IMR-90 (cell line): ENCODE measurements at places on chromosomes 16 and 17.
A peak's percentile ranks its signal among the peaks of the same experiment; 100 is the strongest.

DNA sequence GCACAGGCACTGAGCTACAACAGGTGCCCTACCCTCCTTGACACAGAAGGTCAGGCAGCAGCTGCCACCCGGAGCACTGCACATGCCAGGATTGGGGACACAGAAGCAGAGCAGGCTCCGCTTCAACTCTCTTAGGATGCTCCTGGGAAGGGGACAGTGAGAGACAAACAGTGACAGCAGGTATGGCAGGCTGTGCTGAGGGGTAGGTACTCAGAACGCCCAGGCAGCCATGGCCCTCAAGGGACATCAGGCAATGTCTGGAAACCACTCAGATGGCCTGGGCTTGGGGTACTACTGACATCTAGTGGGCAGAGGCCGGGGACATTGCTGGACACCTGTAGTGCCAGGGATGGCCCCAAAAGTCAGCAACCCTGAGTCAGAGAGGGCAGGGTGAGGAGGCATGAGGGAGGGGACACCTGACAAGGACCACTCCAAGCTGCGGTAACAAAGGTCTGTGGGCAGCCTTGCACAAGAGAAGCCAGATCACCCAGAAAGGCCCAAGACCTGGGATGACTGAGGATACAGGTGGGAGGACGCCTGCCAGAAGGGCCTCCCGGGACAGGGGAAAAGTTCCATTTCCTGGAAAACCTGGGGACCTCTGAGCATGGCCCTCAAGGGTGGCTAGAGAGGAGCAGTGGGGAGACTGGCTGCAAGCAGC is 21.2 kb downstream of the PEMT start:
- peak; percentile 13 for DNase-seq

DNA sequence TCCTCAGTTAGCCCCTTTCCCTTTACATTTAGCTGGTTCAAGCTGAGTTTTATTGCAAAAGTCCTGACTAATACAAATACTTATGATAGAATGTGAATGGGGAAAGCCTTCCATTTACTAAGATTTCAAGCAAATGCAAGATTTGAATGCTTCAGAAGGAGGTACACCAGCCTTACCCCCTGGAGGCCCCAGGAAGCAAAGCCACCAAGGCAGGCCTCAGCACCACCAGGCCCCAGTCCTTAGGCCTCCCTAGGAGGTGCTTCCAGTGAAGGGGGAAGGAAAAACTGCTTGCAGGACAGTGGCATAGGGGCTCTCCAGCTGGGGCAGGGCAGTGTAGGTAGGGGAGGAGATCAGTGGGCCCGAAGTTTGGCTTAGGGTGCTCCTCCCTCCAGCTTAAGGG is 7.3 kb upstream of the PRPSAP2 start:
- no peak for DNase-seq

GRCh38 chr16:49693445-49693844 is 162.5 kb downstream of the ZNF423 start:
- no peak for DNase-seq

DNA sequence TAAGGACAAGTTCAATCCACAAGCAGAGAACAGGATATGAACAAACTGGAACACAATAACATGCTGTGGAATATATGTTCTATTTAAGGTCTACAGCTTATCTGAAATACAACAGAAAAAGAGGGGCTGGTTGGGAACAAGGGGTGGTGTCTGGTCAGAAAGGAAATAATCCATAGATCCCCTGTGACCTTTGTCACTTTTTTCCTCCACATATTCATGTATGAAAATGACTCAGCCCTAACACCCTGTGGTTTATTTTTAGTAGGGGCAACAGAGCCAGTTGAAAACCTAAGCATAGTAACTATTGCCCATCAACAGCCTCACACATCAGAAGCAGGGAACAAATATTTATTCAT is 12.3 kb upstream of the SPAG9 start:
- no peak for DNase-seq

- no peak for DNase-seq
Observed at GRCh38 chr16:23293016-23293415, 9.1 kb upstream of the SCNN1B start.

DNA sequence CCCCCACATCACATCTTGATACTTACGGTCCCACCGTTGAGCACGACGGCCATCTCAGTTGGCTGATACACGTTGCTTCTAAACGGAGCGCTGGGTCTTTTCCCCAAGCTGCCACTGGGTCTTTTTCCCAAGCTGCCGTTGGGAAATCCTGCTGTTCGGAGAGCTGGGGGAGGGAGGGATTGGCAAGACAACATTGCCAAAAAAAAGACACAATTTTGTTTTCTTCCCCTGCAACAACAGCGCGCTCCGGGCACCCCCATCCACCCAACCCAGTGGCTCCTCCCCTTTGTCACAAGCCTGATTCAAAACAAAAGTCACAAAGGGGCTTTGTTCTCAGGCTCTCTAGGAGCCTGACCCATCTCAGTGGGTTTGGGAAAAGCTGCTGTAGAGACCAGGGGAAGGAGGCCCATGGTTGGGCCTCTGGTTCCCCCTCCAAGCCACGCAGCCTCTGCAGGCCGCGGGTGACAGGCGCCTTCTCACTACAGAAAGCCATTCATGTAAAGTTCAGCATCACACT is 22.8 kb downstream of the GPRC5B start:
- DNase-seq: no peak

DNA sequence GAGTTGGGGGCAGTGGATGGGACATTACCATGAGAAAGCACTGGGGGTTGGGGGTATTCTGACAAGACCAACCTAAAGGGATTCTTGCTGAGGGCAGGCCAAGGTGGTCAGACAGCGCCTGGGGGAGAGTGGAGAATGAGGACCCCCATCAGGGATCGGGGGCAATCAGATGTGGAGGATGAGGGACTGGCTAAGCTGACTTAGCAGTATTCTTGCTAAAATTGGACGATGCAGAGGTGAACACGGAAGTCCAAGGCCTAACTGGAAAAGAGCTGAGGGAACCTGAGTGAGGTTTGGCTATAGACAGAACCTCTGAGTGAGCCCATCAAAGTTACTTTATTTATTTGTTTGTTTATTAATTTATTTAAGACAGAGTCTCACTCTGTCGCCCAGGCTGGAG is 9.2 kb downstream of the QPRT start:
- DNase-seq: no peak

GRCh38 chr17:67632141-67632540 is 85.6 kb upstream of the NOL11 start:
- DNase-seq: no peak

DNA sequence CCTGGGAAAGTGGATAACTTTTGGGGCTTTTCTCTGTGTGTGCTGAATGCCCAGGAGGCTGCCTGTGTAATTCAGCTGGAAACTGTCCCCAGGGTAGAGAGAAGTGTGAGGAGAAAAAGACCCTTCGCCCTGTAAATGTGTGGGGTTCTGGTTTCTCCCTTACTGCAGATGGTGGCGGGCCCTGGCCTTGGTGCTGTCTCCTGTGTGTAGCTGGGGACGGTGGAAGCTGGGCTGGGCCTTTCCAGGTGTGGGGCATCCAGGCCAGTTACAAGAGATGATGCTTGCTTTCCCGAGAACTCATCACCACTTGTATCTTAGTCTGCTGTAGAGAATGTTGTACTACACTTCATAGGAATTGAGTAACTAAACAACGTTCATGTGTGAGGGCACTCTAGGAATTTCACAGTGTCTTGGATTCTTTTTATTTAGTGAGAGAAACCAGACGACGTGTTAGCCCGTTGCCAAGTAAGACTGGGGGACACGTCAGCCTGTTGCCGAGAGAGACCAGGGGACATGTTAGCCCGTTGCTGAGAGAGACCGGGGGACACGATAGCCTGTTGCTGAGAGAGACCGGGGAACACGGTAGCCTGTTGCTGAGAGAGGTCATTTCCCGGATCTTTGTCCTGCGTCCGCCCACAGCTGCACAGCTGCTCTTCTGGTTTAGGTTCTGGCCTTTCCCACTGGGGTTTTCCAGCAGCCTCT is 43.1 kb downstream of the TBCD start:
- DNase-seq: peak; percentile 20

GRCh38 chr17:63956296-63956920 is 16.3 kb downstream of the SCN4A start:
- DNase-seq: peak; percentile 74

DNA sequence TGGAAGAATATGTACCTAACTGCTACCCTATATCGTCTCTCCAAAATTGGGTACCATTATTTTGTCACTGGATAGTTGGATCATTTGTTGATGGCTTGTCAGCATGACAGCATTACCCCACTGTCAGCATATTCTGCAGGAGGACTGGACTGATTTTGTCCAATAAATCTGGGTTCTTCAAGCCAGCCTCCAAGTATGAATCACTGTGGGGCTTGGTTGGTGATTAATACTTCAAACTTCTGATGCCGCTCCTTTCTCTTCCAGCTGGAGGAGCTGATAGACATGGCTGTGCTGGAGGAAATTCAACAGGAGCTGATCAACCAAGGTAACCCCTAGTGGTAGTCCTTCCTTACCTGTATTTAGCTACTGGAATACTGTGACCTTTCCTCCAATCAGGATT is 2.5 kb downstream of the RPAIN start:
- peak; percentile 83 for DNase-seq

DNA sequence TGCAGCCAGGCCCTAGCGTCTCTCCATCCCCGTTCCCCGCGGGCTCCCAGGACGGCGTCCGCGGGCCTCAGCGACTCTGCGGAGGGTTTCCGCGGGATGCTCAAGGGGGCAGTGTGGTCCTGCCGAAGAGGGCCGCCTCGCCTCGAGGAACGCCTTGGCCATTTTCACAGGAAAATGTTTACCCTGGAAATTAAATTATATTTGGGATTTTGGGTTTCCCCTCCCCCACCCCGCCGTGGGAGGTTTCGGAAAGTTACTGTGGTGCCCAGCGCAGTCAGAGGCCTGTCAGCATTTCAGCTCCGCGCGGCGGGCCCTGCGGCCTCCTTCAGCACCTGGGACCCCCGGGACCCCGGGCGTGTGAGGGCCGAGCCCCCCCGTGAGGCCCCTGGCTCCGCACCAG is 94.5 kb downstream of the PCTP start:
- peak; percentile 20 for DNase-seq

- no peak for DNase-seq
Observed at GRCh38 chr16:9763505-9763904, 418.7 kb downstream of the GRIN2A start.

GRCh38 chr17:43915559-43915958 is 8.2 kb upstream of the MPP2 start:
- DNase-seq: peak; percentile 22

- peak; percentile 19 for DNase-seq
Observed at GRCh38 chr17:30477774-30478115, 537 bp downstream of the GOSR1 start.

DNA sequence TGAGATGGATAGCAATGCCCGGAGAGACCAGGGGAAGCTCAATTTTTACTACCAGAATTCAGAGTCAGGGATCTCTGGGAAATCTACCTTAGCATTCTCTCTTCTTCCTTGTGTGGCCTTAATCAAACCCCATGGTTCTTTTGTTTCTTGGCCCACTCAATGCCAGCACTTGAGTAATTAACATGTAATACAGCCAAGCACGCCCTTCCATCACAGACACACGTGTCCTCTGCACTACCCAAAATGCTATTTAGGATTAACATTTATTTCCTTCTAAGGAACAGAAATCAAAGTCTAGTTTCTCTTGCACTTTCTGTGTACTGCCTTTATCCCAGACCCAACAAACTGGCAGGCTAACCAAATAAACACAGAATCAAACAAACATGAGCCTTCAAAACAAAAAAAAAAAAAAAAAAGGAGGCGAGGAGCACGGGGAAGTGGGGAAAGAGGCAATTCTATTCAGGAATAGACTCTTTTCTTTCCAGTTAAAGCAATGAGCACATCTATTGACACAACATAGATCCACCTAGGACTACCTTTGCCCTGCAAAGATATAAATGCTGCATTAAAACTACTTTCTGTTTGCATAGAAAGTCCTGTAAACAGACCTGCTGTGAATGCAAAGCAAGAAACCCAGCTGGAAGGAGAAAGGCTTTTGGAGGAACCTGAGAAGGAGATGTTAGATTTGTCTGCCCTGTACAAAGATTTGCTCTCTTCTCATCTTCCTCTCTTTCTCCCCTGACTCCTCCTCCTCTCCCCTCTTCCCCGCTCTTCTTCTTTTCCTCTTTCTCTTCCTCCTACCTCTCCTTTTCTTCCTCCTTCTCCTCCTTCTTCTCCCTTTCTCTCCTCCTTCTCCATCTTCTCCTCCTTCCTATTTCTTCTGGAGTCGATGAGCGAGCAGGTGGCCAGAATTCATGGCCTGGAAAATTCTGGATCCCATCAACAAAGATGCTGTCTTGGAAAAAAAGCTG is 294.4 kb downstream of the NPIPA8 start:
- no peak for DNase-seq

DNA sequence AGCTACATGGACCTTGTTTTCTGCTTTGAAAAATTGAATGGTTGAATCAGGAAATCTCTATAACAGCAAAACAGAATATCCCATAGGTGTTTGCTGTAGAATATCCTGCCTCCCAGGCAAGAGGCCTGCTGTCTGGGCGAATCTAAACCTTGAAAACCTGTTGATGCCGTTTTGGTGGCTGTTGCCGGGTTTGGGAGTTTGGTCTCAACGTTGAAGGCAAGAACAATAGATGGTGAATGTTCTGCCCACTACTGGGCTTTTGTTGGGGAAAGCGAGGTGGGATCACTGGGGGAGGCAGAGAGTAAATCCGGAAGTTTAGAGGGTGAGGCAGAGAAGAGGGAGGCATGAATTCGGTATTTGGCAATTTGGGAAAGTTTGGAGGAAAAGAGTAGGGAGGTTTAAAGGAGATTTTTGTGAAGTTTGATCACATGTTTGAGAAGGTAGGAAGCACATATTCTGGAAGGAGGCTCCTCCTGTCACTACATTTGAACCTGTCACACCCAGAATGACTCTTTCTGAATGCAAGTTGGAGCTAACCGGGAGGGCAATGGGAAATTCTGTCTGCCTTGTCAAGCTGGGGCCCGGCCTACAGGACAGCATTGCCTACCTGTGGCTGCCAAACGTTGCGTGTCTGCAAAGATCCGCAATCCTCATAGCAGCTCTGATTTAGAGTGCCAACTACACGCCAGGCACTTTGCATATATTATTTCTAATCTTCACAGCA is 46.5 kb downstream of the GPRC5B start:
- DNase-seq: no peak

- peak; percentile 63 for DNase-seq
Observed at GRCh38 chr16:65122724-65123395, 997 bp upstream of the CDH11 start.

GRCh38 chr17:57125406-57125805 is 40.4 kb downstream of the AKAP1 start:
- no peak for DNase-seq

- no peak for DNase-seq
Observed at GRCh38 chr17:80760511-80760911, 215.9 kb downstream of the RPTOR start.

DNA sequence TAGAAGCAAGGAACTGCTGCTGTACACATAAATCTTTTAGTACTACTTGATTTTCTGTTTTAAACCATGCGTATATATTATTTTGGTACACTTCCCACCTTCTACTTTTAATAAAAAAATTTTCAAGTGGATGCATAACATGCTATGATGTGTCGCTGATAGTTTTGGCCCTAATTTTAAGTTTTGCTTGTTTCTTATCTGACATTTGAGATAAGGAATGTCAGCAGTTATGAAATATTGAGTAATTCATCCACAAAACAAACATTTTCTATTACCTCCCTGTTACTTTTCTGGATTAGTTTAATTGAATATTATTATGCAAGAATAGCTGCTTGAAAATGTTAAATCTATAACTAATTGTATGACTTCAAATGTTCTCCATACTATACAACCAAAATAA is 35.8 kb downstream of the N4BP1 start:
- no peak for DNase-seq

- no peak for DNase-seq
Observed at GRCh38 chr17:80969674-80970043, 22.0 kb upstream of the CHMP6 start.
